ENCODE measurements at places on chromosomes 7 and 10.

DNA sequence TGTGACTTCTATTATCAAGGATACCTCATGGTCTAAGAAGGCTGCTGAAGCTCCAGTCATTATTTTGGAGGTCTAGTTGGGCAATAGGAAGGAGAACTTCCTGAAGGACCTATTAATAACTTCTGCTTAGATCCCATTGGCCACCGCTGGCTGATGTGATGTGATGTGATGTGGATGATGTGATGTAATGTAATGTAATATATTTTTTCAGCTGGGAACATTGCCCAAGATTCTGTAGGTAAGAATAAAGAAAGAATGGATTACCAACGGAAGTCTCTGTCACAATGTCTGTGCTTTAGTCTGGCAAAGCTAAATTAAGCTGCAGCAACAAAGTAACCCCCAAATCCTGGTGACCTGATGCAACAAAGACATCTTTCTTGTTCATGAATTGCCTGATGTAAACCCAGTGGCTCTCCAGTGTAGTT is 233.7 kb downstream of the PTEN start:
- no peak for DNase-seq

DNA sequence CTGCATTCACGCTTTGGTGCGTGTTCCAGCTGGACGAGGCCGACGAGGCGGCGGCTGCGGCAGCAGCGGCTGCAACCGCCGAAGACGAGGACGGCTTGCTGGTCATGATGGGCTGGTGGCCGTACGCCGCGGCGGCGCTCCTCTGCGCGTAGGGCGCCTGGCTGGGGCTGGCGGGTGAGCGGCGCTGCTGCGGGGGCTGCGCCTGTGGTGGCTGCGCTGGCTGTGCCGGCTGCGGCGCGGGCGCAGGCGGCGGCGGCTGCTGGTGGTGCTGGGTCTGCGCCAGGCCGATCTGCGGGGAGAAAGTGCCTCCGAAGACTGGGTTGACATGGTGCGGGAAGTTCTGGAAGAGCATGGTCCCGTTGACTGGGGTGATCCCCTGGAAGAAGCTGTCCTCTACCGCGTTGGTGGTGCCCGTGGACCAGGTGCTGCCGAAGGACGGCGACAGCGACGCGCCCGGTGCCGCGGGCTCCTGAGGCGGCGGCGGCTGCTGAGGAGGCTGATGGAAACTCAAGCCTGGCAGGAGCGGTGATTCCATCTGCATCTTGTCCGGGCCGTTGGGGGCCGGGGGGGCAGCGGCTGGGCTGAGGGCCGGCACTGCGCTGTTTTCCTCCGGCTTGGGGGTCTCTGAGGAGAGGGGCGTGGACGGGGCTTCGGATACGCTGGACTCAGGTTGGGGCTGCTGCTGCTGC is 51.1 kb downstream of the CPEB3 start:
- DNase-seq: peak; percentile 4

DNA sequence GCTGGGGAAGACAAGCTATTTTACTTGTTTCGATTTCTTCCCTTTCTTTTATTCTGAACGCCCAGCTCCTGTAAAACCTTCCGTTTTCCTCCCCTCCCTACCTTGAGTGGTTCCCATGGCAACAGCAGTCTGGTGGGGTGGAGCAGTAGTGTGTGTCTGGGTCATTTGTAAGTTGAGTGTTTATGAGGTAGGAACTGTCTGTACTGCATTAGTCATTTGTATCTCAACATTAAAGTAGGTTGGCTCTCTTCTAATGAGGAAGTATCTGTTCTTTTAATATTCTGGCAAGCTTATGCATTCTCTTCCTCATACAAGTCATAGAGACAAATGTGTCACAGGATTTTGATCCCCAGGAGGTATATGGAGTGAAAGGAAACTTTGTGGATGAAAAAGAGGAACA is 85.3 kb upstream of the CCDC6 start:
- DNase-seq: no peak

DNA sequence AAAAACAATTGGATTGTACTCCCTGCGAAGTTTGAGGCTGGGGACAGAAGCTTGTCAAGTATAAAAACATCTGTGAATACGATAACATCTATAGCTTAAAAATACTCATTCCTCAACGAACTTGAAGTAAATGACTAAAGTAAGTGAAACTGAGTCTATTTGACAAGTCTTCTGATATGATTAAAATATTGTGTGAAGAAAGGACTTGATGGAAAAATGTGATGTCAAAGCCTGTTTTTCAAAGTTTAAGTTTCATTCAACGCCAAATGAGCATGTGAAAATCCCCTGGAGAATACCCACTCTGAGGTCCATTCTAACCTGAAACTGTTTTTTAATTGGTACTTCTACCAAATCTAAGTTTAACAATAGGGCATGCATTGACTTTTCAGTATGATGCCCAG is 122.3 kb upstream of the MDFIC start:
- DNase-seq: peak; percentile 42

- DNase-seq: no peak
Measured at GRCh38 chr10:95542330-95542729, 18.8 kb downstream of the SORBS1 start.
